Stimulated activated CD4-positive, alpha-beta T cell treated with anti-CD3 and anti-CD28 coated beads, Interleukin-1b, Interleukin-23, amount 100 ng/mL, for 1 hour (primary cell): ENCODE measurements at places on chromosomes 7 and 10.

DNA sequence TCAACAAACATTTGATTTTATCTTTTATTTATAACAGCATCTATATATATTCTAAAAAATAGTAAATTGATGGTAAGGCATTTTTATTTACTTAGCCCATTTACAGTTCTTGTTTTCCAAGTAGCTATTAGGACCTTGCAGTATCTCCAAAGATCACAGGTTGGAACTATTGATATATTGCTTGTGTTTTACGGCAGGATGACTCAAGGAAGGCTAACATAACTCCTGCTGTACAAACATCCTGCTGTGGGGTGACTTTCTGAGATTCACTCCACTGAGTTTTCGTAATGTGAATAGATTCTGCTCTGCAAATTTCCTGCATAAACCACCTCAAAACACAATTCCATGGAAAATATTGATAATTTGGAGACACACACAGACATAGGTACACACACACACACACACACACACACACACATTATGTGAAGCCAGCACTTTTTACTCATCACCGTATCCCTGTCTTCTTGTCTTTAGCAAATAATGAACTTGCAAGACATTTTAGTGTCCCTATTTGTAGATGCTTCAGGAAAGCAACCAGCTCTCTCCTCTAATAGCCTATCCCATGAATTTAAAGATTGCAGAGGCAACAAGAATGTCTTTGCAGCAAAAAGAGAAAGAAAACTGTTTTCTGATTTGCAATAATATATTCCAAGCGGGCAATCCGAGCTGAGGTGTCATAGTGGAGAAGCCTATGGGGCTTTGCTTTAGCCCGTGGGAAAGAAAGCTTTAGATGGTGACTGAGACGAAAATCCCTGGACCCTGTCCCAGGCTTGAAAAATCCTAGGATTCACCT, 722 bp downstream of the AGR2 start:
- no peak for DNase-seq

DNA sequence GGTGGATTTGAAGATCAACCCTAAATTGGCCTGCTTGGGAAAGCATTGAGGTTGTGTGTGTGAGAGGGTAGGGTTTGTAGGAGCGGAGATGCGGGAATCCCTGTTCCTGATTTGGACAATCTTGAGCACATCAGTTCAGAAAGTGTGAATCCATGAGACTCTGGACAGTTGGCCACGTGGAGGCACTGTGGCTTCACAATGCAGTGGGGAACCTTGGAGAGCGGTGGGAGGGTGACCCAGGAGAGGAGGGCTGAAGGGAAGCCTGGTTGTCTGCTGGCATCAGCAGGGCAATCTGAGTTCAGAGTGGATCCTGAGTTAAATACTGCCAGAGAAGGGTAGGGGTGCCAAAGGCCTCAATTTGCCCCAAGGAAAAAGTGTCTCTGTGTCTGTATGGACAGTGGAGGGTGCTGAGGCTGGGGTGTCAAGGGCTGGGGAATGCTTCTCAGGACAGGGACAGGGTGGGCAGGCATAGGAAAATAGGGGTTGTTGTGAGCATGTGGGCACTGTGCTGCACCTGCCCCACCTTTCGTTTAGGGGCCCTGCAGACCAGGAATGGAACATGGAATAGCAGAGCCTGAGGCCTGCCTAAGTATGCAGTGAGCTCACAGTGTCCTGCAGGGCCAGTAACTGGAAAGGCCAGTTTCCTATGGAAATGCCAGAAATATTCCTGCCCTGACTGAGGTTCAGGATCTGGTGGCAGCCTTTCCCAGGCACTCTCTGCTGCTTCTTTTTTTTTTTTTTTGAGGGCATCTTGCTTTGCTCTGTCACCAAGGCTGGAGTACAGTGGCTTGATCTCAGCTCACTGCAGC, 162.9 kb upstream of the PRSS58 start:
- DNase-seq: no peak

GRCh38 chr7:14218338-14218737, 228.9 kb upstream of the ETV1 start:
- no peak for DNase-seq

- no peak for DNase-seq
Measured at GRCh38 chr10:34520084-34520483, 295.0 kb downstream of the PARD3 start.

GRCh38 chr7:26515314-26515842, 223.7 kb downstream of the SNX10 start:
- no peak for DNase-seq

DNA sequence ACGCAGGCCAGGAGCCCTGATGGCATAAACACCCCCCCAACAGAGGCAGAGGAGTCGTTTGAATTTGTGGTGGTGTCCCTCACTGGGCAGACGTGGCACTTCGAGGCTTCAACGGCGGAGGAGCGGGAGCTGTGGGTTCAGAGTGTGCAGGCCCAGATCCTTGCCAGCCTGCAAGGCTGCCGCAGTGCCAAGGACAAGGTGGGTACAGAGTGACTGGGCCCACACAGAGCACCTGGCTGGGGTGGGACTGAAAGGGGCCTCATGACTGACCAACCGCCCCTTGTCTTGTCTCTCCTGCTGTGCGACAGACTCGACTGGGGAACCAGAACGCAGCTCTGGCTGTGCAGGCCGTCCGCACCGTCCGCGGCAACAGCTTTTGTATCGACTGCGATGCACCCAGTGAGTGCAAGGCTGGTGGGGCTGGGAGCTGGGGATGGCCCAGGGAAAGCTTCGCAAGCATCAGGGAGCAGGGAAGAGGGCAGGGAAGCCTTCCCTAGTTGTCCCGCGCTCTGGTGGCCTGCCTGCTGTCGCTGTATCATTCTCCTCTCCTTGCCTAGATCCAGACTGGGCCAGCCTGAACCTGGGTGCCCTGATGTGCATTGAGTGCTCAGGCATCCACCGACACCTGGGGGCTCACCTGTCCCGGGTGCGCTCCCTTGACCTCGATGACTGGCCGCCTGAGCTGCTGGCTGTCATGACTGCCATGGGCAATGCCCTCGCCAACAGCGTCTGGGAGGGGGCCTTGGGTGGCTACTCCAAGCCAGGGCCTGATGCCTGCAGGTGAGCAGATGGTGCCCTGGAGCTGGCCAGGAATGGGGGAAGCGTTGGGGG, 25.4 kb downstream of the GBX1 start:
- DNase-seq: no peak

GRCh38 chr7:130733931-130734814, at the start of gene KLF14:
Gene KLF14 (minus strand): TSS chr7:130734207. CDS start chr7:130734033, 174 bp downstream.
- DNase-seq: no peak

DNA sequence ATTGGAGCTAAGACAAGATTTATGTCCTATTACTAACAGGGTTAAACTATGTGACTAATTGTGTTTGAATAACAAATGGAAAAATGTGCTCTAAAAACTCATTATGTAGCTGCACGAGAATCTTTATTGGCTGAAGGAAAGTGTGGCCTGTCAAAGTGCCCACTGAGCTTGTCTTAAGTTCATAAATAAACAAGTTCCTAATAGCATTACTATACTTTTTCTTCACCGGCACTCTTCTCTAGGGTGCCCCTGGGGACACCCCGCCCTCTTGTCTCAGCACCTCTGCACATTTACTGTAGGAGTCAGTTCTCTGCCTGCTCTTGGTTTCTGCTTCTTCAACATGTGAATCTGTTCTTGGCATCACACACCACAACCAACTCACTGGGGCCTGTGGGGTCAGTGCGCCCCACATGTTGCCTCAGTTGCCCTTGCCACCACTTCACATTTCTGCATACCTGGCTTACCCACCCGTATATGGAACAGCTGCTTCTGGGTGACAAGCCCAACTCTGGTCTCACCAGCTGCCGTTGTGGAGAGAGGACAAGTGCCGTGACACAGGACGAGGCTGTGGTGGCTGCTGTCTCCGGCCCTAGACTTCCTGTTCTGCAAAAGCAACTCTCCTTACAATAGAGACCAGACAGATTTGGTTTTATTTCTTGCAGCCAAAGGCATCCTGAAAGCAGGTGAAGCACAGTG, 96.3 kb upstream of the DDC start:
- no peak for DNase-seq

- no peak for DNase-seq
Measured at GRCh38 chr7:66142334-66142733, 27.7 kb downstream of the CRCP start.

- DNase-seq: no peak
Measured at GRCh38 chr10:26336979-26337378, 101.2 kb upstream of the APBB1IP start.

- DNase-seq: no peak
Measured at GRCh38 chr7:33849971-33850559, 55.3 kb upstream of the BMPER start.

DNA sequence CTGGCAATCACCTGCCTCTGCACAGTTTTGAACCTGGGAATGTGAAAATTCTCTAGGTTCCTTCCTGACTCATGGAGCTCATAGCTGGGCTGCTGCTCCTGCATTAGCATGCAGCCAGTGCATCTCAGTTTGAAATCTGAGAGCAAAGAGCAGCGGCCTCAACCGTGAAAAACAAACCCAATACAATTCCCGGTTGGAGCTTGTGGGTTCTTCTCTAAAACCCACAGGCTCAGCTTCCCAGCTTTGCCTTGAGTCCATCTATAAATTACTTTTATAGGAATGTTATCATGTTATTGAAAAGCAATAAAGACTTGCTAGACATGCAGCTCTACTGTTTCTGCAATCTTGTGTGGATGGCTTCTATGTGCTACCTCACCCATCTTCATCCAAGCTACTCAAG, 191.7 kb downstream of the CXCL12 start:
- DNase-seq: no peak

GRCh38 chr7:41067576-41067975, 635.3 kb downstream of the INHBA start:
- no peak for DNase-seq

DNA sequence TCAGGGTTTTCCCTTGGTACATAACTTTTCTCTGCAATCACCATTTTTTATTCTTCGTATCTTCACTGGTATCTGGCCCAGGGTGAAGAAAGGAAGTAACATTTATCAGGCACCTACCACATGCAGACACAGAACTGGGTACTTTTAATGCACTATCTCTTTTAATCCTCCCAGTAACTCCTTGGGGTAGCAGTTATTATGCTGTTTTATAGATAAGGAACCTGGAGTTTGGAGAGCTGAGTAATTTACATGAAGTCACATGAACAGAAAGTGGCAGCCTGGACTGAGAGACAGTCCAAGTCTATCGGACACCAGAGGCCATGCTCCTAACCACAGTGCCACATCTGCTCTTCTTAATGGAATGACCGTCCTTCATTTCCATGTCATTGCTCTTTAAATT, 117.1 kb upstream of the PODXL start:
- no peak for DNase-seq

- DNase-seq: no peak
Measured at GRCh38 chr10:44245601-44245938, 139.3 kb downstream of the CXCL12 start.

DNA sequence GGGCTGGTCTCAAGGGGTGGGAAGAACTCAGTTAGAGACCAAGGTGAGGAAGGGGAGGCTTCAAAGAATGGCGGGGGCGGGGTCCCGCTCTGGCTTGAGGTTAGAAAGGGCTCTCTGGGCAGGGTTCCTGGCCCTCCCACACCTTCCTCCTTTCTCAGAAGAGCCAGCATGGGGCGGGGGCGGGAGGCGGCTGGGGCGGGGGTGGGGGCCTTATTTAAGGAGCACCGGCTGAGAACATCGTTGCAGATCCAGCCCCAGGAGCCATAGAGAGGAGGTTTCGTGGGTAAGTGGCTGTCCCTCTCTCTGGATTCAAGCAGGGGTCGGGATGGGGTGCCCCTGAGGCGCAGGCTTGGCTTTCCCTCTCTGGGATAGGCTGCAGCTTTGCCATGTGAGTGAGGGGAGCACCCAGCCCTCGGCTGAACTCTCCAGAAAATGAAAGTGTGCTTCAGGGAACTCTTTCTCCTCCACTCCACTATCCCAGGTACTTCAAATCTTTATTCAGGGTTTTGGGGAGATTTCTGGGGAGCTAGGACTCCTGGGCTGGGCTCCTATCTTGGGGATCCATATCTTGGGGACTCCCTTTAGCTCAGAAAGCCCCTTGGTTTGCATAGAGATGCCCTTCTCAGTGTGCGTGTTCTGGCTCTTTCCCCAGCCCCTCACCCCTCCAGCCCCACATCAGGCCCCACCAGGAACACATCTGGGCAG, 3.3 kb upstream of the CUEDC2 start:
- DNase-seq: no peak

DNA sequence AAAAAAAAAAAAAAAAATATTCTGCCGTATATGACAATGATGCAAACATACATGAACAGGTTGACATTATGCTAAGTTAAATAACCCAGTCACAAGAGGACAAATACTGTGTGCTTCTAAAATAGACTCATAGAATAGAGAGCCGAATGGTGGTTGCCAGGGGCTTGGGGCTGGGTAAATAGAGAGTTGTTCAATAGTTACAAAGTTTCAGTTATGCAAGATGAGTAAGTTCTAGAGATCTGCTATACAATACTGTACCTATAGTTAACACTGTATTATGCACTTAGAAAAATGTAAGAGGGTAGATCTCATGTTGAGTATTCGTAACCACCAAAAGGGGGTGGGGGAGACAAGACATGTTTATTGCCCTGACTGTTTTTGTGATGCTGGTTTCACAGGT, 77.1 kb upstream of the GNAI1 start:
- DNase-seq: no peak

- no peak for DNase-seq
Measured at GRCh38 chr10:112981553-112981952, 31.5 kb downstream of the TCF7L2 start.

DNA sequence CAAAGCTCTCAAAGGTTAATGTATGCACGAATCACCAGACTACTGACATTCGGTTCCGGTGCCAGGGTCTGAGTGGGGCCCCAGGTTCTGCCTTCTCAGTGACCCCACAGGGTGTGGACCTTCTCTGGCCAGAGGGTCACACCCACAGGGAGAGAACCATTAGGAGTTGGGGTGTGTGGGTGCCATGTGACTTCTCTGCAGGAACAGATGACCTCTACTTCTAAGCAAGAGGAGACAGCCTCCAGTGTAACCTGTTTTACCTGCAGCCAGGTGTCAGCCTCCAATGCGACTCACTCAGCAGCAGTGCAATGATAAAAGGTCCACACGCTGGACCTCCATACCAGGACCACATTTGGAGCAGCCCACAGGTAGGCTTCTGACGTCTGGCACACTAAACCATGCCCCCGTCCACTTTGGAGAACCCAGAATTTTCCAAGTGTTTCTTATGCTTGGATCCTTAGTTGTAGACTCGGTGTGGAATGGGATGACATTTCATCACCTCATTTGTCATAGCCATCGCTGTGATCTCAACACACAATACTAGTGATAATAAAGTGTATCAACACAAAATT, 16.2 kb upstream of the INSIG1 start:
- no peak for DNase-seq

GRCh38 chr7:836429-836828, 4.2 kb downstream of the SUN1 start:
- DNase-seq: no peak

- no peak for DNase-seq
Measured at GRCh38 chr10:63331586-63331985, 134.2 kb downstream of the JMJD1C start.

DNA sequence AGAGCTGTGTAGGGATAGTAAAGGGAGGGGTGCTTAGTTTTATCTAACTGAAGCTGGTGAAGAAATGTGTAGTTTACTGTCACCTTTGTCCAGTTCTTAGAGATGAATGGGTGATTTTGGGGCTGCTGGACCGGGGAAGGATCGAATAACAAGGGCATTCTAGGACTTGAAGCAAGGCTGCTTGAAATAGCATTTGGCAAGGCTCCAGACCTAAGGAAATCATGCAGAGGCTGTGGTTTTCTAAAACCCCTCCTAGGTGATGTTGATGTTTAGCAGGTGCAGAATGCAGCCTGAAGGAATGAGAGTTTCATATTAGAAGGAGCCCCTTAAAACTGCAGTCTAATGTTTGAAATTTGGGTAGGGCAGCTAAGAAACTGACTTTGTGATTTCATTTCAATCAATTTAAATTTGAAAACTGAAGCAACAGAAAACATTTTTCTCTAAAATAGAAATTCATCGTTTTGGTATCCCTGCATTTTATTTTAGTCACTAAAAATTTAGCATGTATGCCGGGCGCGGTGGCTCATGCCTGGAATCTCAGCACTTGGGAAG, 68.5 kb downstream of the TET1 start:
- DNase-seq: no peak
